ENCODE measurements at places on chromosomes 6 and 20.

GRCh38 chr20:11181966-11182365, 508.2 kb upstream of the JAG1 start:
- DNase-seq = no peak

DNA sequence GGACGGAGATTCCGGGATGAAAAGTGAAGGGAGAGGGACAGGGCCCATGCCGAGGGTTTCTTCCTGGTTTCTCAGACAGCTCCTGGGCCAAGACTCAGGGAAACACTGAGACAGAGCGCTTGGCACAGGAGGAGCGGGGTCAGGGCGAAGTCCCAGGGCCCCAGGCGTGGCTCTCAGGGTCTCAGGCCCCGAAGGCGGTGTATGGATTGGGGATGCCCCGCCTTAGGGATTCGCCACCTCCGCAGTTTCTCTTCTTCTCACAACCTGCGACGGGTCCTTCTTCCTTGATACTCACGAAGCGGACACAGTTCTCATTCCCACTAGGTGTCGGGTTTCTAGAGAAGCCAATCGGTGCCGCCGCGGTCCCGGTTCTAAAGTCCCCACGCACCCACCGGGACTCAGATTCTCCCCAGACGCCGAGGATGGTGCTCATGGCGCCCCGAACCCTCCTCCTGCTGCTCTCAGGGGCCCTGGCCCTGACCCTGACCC, 55.0 kb upstream of the HLA-A start:
- DNase-seq = peak; percentile 17

DNA sequence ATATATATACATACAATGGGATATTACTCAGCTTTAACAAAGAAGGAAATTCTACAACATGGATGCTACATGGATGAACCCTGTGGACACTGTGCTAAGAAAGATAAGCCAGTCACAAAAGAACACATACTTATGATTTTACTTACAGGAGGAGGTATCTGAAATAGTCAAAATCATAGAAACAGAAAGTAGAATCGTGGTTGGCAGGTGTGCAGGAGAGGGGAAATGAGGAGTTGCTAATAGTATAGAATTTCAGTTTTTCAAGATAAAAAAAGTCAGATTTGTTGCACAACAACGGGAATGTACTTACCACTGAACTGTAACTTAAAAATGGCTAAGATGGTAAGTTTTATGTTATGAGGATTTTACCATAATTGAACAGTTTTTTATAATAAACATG, 706.3 kb downstream of the TFAP2A start:
- DNase-seq = no peak

DNA sequence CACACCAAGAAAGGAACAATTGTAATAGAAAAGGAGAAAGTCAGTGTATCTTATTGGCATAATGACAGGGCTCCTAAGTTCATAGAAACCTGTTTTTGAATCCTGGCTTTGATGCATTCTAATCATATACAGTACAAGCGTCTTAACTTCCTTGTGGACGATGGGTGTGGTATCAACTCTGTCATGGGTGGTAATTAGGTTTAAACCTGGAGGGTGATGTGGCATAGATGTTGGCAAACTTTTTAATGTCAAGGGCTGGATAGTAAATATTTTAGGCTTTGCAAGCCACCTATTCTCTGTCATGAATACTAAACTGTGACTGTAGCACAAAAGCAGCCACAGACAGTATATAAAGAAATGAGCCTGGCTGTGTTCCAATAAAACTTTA, 138.7 kb upstream of the EDN1 start:
- DNase-seq = no peak

DNA sequence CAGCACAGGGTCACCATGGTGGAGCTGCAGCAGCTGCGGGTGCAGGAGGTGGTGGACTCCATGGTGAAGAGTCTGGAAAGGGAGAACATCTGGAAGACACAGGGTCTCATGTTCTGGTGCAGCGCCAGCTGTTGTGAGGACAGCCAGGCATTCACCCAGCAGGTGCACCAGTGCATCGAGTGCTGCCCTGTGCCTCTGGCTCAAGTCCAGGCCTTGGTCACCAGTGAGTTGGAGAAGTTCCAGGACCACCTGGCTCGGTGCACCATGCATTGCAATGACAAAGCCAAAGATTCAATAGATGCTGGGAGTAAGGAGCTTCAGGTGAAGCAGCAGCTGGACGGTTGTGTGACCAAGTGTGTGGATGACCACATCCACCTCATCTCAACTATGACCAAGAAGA, 22.9 kb upstream of the RIPK1 start:
- no peak for DNase-seq

- no peak for DNase-seq
These were observed 96.4 kb upstream of the EPHA7 start for GRCh38 chr6:93515736-93516135.

DNA sequence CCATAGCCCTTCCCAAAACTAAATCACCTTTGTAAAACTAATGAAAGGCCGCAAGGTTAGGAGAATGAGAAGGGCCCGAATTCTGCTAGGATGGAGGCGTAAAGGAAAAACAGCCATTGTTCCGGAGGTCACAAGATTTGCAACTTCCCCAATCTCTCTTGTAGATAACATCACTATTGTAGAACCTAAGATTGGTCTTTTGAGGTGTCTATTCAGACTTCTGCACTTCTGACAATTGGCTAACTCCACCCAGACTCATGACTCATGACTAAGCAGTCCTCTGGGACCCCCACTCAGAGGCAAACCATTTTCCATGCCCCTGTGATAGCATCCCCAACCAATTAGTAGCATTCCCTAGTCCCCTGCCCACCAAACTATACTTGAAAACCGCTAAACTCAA, 210.5 kb upstream of the SHLD1 start:
- no peak for DNase-seq

Data from AG10803 (cell line).